SHP77 treated with DMSO at 0.1 percent for 48 hours (cell line): ENCODE measurements at places on chromosomes 2 and 18.

GRCh38 chr2:217731805-217732204 lies 271.0 kb downstream of the TNS1 start:
- DNase-seq = no peak

DNA sequence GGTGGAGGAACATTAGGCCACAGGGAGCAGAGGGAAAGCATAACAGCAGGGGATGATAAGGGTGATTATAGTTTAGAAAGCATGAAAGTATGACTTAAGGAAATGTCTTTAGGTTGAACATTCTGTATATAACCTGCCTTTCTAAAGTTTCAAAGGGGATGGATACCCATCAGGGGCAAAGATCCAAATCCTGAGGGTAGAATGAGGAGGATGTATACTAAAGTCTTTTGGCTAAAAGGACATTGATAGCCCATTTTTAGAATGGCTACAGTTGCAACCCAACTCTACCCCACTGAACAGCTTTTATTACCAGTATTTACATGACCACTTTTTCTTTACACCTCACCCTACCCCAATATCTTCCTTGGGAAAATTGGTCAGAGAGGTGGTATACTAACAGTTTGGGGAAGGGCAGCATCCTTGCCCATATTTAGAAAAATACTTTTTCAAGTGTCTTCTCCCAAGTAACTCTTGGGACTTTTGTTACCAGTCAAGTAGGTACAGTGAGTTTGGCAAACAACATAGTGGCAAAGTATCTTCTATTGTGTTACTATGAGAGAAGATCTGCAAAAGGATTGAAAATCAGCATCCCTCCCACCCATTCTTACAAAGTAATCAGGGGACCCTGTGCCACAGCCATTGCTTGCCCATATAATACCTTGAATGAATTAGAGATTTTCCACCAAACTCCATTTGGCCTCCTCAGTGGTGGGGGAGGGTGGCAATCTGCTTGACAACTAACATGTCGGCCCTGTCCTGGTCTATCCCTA lies 8.3 kb downstream of the MAT2A start:
- DNase-seq = no peak

DNA sequence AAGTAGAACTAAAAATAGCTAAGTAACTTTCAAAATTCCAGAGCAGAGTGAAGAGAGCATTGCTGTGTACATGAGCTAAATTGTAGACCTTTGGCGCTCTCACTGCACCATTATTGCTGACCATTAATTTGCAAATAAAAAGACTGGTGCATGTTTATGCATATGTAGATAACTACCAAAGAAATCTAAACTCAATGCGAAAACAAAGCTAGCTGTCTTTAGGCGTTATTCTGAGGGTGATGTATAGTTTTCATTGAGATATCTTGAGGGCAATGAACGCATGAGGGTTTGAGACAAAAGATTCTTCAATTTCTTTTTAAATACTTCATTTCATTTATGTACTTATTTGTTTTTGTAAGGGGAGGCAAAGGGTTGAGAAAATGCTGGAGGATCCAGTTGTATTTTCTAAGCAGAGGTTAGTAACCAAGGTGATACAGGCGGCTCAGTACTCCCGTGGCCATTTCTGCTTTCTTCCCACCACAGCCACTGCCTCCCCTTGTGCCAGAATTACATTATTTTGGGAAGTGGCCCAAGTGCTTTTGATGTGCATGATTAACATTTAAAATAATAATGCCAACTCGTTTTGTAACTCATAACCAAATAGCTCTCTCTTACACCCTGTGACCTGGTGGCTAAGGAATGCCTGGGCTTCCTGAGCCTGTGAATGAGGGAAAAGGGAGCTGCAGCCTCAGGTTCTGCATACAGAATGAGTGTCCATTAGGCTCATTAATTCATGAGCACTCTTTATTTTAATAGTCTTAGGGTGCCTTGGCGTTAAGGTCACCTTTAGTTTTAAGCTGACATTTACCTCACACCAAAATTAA lies 797.8 kb upstream of the GYPC start:
- DNase-seq = no peak

- DNase-seq = no peak
Measured at GRCh38 chr2:25305775-25306174, 36.0 kb downstream of the DNMT3A start.

DNA sequence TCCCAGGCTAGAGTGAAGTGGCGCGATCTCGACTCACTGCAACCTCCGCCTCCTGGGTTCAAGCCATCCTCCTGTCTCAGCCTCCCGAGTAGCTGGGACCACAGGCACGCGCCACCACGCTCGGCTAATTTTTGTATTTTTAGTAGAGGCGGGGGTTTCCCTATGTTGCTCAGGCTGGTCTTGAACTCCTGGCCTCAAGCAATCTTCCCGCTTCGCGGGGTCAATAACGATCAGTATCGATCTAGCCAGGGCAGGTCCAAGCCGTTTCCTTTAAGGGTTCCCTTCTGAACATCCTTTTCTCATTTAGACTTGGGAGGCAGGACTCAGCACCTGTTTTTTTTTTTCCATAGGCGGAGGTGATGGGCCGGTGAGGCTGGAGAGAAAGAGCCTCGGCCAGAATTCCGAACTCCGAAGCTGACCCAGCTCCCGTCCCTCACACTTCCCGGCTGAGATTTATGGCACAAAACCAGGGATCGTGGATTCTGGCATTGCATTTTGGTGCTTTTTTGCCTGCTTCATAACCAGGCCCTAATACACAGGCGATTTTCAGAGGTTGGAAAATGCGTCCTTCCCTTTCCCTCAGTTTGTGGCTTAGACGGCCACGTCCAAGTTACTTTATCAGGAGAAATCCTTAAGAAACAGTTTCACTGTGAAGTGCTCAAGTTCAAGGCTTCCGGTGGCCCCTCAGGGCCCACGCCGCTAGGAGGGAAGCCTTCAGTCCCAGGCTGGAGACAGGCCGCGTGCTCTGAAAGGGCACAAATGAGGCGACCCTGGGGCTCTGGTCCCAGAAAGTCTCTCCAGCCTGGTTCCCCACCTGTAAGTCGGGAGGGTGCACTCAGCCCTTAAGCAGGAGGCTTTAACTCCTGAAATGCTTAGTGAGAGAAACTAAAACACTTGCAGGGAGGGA lies 998 bp upstream of the SLC66A3 start:
- no peak for DNase-seq

DNA sequence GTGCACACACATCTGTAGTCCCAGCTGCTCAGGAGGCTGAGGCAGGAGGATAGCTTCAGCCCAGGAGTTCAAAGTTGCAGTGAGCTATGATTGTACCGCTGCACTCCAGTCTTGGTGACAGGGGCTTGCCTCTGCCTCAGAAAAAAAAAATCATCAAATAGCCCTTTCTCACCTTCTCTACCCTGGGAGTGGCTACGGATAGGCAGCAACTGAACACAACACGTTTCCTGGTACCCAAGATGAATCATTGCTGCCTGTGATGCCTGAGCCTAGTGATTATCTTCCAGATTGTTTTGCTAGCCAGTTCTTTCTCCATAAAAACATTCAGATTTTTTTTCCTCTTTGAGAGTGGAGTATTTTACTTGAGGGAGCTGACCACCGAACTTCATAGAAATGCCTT lies 13.5 kb downstream of the INPP4A start:
- no peak for DNase-seq

DNA sequence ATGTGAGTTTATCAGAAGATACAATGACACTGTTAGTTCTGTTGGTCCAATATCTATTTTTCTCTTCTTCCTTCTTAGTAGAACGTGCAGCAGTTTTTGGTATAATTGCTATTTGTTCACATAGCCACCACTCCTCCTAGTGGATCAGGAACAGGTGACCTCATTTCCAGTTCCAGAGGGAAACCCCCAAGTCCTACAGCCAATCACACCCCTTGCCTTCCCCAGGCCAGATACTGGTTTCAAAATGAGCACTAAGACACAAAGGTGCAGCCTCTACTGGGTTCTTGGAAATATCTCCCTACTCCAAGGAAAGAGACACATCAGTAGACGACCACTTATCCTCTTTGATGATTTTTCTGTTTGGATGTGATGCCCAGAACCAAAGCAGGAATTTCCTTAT lies 103.2 kb downstream of the TCF4 start:
- DNase-seq = no peak

DNA sequence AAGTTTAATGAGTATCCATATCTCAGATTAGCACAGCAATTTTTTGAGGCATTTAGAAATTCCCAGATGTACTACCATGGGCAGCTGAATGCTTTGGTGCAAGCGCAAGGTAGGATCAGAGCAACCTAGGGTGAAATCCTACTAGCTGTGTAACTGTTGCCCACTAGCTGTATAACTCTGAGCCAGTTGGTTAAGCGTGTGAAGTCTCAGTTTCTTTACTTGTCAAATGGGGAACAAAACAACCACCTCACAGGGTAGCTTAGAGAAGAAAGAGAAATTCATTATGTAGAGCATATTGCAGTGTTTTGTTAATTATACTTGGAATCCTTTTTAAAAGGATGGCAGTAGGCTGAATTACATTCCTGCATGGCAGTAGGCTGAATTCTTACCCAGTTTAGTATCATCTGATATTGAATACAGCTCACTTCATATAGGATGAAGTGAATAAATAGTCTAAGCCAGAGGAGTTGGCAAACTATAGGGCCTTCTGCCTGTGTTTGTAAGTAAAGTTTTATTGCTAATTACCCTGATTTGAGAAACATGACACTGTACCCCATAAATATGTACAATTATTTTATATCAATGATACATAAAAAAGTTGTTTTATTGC lies 180.7 kb downstream of the PLCL1 start:
- no peak for DNase-seq

DNA sequence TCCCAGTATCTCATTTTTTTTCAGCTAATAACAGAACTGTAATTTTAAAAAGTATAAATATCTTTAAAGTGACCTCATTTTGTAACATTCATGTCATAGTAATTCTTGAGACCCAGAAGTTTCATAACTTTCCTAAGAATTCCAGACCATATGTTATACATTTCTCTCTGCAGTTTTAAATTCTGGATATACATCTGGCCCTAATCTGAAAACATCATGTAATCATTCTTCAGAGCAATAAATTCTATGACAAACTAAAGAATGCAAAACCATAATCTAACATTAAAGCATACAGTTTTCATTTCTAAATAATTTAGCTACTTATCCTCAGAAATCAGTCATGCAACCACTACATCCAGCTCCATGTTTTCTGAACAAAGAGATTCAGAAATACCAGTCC lies 198.3 kb upstream of the SLC35G4 start:
- no peak for DNase-seq

GRCh38 chr2:240250985-240251847 lies 110.8 kb upstream of the OTOS start:
- DNase-seq = peak; percentile 33

GRCh38 chr2:156423674-156424282 lies 12.4 kb upstream of the GPD2 start:
- DNase-seq = no peak

DNA sequence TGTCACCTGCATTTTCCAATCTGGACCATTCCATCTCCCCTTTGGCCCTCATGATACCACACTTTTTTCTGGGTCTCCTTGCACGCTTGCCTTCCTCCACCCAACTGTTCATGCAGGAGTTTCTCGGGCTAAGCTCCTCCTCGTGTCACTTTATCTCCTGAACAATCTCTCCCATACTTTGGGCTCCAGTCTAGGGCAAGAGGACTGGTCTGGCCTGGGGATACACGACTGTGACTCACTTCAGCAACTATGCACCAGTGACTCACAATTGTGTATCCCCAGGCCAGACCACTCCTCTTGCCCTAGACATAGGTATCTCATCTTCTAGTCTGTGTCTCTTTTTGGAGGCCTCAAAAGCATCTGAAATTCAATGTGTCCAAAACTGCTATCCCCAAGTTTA lies 149.4 kb upstream of the PTPRM start:
- no peak for DNase-seq

GRCh38 chr2:230869914-230870543 lies 5.3 kb downstream of the ITM2C start:
- DNase-seq = no peak

GRCh38 chr2:66498289-66498975 lies 63.5 kb downstream of the MEIS1 start:
- DNase-seq = no peak

DNA sequence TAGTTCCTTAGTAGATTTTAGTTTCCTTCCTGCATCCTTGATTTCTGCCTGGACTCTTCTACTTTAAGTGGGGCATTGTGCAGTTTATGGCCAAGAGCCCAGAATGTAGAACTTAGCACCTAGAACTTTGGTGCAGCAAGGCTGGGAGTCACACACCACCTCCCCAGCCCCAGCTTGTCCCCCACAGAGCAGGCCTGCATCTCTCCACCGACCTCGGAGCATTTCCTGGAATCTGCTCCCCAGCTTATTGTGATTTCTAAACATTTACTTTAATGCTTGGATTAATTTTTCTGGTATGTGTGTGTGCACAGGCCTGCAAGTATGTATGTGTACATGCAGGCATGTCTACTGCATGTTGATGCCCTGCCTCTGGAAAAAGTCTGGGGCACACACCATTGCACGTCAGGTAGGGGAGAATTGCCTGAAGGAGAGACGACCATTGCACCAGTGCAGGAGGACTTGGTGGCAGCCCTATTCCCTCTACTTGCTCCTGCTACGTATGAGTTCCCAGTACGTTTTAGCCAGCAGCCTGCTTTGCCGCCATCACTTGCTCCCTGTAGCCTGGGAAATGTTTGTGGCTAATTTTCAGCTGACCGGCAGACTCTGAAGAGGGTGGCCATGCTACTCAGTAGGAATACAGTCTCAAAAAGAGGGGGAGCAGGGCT lies 419.9 kb upstream of the HS6ST1 start:
- no peak for DNase-seq
